A549 treated with CpdA at 1 μM for 4 hours (cell line): ENCODE measurements at places on chromosomes 12 and 14. TPM values are rescaled to one million over a fixed set of nuclear protein-coding genes. Genes with fewer than 3 reads are reported as not detected.

The GLIPR1L2 gene
- 0.12 to 0.19 TPM (median 0.13 TPM) in 4 of 5 replicates, not detected in the other for total RNA-seq

The SDR9C7 gene
- total RNA-seq: 0.05 TPM in 1 of 5 replicates, not detected in the others

The BCDIN3D gene
- total RNA-seq: 4.7 to 5.1 TPM (median 4.7 TPM) in 5 replicates

The MLXIP gene
- total RNA-seq: 22.0 to 31.3 TPM (median 26.0 TPM) in 5 replicates

The WSB2 gene
- 68.6 to 73.1 TPM (median 69.4 TPM) in 5 replicates for total RNA-seq

The IL25 gene
- not detected in 5 replicates for total RNA-seq

The KCNC2 gene
- not detected in 5 replicates for total RNA-seq

The MORN3 gene
- total RNA-seq: 0.07 to 0.39 TPM (median 0.17 TPM) in 4 of 5 replicates, not detected in the other

The CABP1 gene
- 0.14 to 0.30 TPM (median 0.29 TPM) in 4 of 5 replicates, not detected in the other for total RNA-seq

The CCDC196 gene
- total RNA-seq: not detected in 5 replicates

The PTCSC3 gene
- total RNA-seq: not detected in 5 replicates
